ENCODE measurements at places on chromosomes 5 and 9.

- peak; percentile 18 for DNase-seq
These were observed 7.1 kb downstream of the WDR36 start for GRCh38 chr5:111099058-111099778.

- no peak for DNase-seq
These were observed 204.0 kb upstream of the PRDM9 start for GRCh38 chr5:23303435-23303834.

- no peak for DNase-seq
These were observed 42.8 kb upstream of the RPS23 start for GRCh38 chr5:82320966-82321365.

GRCh38 chr5:36298552-36298951 lies 3.1 kb downstream of the RANBP3L start:
- DNase-seq, result peak; percentile 97

DNA sequence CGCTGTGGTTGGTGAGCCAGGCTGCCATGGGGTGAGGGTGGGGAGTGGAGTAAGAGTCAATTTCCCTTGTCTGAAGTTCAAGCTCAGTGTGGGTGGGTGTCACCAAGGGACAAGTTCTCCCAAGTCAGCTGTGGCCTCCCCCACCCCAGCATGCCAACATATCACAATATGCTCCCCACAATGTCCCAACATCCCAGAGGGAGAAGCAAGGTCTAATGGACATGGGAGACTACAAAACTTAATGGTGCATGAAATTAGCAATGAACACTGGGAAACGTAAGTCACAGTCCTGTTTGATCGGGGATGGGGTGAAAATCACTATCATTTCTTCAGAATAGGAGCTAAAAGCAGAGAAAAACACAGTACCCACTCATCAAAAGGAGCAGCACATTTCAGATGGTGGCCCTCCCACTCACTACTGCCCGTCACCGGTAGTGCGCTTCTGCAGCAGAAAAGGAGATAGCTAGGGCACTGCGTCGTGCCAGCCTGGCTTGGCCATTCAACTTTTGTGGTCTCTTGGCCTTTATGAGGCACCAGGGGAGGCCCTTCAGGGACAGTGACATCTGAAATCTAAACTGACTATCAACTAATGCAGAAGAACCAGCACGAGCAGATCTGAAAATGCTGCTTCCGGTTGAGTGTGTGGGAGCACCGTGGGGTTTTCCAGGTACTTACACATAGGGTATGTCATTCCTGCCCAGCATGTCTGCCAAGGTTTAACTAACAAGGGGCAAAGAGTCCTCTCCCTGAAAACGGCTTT lies 20.5 kb upstream of the NDFIP1 start:
- DNase-seq, result no peak

DNA sequence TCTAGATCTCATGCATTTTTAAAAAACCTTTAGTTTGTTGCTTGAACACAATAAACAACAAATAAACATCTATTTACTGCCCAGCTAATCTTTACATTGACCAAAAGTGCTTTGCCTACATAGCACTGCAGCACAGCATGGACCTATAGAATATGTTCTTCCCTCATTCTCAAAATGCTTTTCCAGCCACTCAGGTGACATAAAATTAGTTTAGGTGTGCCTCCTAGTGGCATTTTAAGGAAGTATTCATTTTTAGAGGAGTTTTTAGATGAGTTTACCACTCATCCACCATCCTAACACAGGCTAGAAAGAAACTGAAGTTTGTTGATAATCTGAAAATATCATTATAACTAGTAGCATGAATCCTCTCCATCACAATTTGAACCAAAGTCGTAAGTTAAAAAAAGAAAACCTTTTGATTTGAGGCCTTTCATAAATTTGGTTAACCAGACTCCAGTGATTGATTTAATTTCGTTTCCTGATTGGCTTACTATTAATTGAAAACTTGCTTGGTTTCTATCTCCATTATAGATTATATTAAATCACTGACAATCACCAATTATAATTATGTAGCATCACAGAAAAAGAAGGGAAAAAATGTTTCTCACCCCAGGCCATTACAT lies 12.6 kb downstream of the PLGRKT start:
- DNase-seq, result peak; percentile 16

GRCh38 chr9:116953271-116953670 lies 266.2 kb downstream of the TRIM32 start:
- no peak for DNase-seq

DNA sequence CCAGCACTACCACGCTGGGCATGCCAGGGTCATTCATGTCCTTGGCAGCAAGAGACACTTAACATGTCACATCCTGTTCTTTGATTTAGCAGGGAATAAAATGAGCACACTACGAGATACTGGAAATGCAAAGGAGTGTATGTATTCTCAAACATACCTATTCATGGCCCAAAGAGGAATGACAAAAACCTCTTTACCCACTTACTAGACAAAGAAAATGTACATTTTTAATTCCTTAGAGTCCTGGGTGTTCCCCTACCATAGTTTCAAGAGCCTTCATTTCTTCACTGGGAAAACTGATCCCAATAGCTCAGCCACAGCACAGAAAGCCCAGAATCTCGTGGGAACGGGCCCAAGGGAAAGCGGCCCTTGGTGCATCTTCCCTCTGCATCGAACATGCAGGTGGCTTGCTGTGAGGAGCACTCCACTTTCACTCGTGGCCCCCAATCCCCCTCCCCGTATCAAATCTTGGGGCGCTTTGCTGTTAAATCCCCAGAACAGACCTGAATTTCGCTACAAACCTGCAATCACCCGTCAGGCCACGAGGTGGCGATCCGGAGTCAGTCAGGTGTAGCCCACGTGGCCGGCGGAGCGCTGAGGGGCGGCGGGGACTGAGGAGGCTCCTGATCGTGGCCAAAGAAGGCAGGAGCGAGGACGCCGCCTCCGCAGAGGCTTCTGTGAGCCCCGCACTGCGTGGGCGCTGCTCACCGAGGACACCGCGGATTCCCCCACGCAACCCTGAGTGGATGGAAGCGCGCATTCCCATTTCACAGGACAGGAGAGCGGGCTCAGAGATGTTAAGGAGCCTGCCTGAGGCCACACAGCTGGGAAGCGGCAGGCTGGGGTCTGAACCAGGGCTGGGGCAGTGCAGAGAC lies 91.4 kb downstream of the LMX1B start:
- DNase-seq, result peak; percentile 35

DNA sequence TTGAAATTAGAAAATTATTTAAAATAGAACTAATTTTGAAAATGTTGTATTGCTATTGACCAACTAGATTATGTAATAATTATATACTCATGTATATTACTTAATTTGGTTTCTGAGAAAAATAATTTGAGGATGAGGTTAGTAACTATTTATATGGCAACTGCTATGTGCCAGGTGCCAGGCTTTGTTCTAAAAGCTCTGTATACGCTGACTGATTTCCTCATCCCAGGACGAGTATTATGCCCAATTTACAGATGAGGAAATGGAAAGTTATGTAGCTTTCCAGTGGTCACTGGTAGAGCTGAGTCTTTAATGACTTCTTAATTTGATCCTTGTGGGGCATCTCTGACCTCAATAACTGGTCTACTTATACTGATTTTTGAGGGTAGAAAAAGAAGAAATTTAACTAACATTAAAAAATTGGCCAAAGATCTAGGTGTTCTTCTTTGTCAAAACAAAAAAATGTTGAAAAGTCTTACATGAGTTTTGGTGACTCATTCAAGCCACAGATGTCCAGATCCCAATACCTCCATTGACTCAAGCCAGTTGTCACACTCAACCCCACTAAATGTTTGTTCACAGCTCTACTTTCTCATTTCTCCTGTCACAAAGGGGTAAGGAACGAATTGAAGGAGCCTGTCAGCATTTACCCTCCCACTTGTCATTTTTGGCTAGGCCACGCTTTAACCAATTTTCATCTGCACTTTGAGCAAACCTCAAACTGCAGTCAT lies 228.1 kb upstream of the MEF2C start:
- DNase-seq, result peak; percentile 22

DNA sequence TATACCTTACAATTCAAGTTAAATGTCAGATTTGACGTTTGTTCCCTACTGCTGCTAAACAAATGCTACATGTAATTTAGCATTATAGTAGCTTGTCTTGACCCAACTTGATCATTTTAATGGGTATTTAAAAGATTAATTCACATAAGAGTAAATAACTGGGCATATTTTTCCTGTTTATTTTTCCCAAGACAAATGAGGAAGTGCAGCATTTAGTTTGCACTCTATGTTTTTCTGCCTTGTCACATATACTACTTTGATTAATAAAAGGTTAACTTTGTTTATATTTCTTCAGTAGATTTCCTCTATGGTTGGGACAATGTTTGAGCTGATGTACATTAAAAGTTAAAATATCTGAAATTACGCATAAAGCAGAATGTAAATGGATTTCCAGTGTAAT lies 641.8 kb downstream of the PRR16 start:
- DNase-seq, result no peak

- DNase-seq, result no peak
These were observed 5.8 kb upstream of the SPINK7 start for GRCh38 chr5:148306446-148306845.

DNA sequence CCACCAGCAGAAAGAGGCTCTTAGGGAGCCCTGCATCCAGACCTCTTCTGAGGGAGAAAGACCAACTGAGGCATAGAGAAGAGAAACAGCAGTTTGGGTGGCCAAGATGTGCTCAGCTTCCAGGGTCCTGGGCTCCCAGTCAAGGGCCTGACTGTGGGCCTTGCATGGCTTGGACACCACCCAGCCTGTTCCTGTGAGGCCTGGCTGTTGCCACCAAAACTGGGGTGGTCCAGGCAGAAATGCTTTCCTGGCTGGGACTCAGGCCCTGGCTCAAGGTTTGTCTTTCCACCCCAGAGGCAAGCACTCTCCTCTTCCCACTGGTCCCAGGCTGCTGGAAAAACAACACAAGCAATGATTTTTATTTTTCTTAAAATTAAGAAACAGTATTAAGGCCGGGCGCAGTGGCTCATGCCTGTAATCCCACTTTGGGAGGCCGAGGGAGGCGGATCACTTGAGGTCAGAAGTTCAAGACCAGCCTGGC lies 13.3 kb downstream of the MYOZ3 start:
- no peak for DNase-seq

Data from AG10803 (cell line).